ENCODE measurements at places on chromosomes 5 and 9. TPM values are rescaled to one million over a fixed set of nuclear protein-coding genes. Genes with fewer than 3 reads are reported as not detected.

DNA sequence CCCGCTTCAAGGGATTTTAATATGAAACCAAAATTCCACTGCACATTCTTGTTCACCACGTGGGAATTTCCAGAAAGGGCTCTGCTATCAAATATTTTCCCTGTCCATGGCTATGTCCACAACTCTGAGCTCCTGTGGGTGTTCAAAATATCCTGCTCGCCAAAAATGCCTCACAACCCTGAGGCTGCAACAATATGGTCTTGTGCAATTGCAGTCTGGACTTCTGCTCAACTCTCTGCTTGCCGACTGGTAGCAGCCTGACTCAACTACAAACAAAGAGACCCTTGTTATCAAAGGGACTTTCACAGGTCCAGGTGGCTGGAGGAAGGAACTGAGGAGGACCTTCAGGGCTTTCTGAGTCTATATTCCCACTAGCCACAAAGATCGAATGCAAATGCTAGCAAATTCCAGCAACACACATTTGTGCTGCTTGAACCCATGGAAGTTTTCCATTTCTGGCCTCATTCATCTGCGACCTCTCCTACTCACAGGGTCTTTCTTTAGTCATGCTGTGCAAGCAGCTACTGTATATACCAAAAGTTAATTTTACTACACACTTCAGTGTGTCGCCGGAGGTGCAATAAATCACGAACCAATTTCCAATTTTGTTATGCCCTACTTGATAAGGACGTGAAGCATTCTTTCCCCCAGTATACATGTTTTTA lies 169.2 kb upstream of the SLC30A5 start:
- DNase-seq = peak; percentile 11

DNA sequence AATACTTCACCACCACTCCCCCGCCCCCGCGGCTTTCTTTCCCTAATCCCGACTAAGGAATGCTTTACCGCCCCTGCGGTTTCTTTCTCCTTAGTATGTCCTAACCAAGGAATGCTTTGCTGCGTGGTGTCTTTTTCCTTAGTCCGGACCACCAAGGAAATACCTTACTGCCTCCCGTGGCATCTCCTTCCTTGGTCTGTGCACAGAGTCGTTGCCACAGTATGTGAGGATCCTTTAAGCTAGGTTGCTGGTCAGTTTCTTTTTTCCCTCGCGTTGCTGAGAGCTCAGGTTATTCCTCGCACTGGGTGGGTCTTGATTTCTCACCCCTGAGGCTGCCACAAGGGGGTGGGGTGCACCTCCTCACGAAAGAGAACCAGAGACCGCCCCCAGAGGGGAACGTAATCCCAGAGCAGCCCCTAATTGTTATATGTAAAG lies 309.4 kb downstream of the NR3C1 start:
- DNase-seq = no peak

DNA sequence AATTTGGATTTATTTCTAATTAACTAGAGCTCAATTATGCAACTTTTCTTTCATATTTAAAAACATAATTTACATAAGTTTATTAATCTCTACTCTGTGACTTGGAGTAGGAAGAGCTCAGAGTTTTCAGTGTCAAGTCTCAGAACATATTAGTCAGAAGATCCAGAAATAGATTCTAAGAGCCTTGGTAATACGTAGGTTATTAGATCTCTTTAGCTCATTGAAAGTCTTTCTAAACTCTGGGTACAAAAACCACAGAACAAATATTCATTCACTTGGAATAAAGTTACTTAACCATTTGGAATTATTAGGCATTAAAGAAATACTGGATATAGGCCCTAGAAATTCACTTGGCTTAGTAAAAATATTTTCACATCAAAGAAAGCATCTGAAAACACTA lies 26.3 kb upstream of the ISCA1 start:
- no peak for DNase-seq

- no peak for DNase-seq
Observed at GRCh38 chr5:170540271-170540670, 36.5 kb downstream of the KCNIP1 start.

DNA sequence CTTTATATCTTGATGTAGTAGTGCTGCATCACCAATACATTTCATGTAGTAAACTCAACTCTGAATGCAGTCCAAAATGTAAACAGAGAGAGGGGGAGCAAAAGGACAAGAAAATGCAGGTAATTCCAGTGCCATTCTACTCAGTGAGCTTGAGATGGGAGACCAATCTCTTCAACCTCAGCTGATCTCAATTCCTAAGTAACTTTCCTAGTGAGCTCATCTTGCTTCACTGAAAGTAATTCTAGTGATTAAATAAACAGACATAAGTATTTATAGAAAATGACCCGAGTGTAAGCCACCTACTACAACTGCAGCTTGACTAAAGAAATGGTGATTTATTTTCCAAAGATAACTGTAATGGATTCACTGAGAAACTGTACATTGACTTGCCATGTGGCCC lies 424.5 kb downstream of the DMRT2 start:
- DNase-seq = no peak

DNA sequence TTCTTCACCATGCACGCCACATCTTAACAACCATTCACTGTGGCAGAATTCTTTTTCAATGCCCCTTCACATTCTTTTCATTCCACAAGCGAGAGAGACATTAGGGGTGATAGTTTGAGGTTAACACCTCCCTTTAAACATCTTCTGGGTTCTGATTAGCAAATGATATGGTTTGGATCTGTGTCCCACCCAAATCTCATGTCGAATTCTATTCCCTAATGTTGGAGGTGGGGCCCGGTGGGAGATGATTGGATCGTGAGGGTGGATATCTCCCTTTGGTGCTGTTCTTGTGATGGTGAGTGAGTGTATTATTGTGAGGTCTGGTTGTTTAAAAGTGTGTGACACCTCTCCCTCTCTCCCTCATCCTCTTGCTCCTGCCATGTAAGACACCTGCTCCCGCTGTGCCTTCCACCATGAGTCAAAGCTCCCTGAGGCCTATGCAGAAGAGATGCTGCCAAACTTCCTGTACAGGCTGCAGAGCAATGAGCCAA lies 46.1 kb upstream of the RAI14 start:
- peak; percentile 54 for DNase-seq

DNA sequence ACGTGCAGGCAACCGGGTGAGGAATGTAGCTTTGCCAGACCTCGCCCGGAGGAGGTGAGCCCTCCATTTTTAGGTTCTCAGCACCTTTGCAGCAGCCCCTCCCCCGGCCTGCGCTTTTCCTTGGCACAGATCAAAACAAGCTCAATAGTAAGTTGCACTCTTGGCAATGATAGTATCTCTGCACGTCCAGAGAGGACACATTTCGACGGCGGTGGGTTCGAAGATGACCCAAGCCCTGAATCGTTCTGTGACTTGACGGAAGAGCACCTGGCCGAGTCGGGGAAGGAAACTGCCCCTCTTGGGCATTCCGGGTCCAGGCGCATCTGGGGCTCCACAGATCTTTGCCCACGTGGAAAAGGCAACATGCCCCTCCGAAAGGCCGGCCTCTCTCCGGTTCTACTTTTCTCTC lies 904 bp downstream of the GDNF start:
- no peak for DNase-seq

DNA sequence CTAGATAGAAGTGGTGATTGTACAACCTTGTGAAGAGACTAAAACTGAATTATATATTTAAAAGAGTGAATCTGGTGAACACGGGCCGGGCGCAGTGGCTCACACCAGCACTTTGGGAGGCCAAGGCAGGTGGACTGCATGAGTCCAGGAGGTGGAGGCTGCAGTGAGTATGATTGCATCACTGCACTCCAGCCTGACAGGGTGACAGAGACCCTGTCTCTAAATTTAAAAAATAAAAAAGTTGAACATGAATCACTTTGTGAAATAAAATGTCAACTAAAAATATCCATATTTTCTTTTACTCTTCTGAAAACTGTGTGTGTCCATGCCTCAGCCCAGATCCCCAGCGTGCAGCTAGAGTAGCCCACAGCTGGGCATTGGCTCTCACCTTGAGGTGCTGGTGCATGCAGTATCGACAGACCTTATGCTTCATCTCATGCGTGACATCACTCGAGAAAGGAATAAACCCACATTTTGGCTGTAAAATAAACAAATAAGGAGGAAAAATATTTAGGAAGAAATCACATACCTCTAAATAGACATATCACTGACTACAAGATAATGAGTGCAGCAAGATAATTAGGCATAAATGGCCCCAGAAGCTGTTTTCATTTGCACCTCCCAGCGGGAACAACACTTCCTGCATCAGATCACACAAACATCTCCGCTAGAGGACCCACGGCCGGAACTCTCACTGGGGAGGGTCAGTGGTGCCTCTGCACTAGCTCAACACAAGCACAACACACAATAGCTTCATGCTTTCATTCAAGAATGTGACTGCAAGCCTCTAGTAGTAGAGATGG lies 22.1 kb downstream of the IPPK start:
- DNase-seq = no peak

DNA sequence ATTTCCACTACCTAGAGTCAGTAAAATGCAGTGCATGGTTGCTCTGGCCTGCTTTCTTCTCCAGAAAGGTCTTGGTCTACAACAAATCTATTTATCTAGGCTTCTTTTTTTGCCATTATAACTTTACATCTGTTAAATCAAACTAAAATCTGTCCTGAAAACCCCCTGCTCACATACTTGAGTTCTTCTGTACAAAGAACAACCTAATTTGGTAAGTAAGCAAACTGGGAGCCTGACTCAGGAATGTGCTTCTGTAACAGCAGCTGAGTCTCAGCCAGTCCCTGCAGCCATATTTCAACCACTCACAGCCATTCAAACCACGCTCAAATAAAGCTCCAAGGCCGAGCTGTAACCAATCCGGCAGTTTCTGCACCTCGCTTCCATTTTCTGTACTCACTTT lies 95.8 kb downstream of the PLPP1 start:
- DNase-seq = peak; percentile 53

DNA sequence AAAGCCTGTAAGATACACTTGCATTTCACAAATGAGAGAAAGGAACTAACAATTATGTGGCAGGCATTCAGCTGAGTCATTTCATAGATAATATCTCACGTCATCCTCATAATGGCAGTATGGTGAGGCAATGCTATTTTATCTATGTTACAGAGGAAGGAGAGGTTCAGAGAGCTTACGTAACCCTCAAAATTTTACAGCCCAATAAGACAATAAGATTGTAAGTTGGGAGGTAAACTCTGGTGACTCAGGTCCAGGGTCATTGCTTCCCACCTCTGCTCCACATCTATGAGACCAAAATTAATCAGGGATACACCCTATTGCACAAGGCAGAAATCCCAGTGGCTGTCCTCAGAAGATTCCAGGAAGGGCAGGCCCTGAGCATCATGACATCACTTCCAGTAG lies 309.7 kb downstream of the NSG2 start:
- DNase-seq = no peak

PCDHB5 gene
- 0.23 TPM for total RNA-seq

PDGFRB gene
- total RNA-seq = 186 TPM

SPINK4 gene
- total RNA-seq = not detected

ABHD17B gene
- total RNA-seq = 16.7 TPM

FOXD4 gene
- total RNA-seq = 0.44 TPM

UBQLN1 gene
- 108 TPM for total RNA-seq
